ENCODE measurements at places on chromosomes 5 and 9.

DNA sequence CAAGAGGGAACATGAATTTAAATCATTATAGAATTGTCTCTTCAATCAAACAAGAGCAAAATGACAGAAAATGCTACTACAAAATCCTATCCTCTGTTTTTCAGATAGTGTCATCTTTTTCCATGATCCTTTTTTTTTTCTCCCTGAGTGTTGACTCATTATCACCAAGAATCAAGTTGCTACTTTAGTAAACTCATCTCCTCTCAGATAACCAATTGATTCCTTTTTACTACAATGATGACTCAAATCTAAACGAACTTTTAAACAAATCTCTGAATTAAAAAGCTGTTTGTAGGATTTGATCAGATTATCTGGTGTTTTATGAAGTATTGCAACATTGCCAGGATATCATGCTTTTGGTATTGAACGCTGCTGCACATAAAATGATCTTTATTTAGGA, 23.9 kb upstream of the IL7R start:
- DNase-seq, result no peak

DNA sequence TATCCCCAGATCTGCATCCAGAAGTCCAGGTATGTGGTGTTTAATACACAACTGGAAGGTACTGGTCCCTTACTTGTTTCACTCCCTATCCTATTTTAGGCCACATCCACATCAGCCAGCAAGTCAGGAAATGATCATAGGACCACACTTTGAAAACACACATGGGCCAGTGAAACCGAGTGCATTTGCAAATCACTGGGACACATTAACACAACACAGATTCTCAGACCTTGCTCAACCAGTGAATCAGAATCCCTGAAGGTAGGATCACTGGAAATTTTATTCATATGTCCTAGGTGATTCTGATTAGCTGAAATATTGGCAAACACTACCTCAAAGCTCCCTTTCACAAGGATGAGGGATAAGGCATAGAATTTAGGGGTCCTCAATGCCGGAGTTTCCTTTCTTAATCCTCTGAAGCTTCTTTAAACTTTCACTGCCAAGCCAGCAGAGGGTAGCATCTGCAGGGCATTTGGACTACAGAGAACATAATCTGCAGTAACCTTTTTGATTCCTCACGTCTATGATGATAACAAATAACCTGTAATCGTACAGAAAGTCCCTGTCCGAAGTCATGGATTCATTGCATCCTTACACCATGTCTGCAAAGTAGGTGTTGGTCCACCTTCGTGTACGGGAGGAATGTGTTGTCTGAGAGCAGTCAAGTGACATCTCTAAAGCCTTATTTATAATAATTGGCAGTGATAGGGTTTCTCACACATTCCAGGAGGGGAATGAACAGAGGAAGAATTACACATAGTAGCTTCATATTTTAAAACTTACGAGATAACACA, 11.0 kb upstream of the ABLIM3 start:
- peak; percentile 32 for DNase-seq

GRCh38 chr5:76273206-76273885, 129.7 kb upstream of the IQGAP2 start:
- DNase-seq, result no peak

DNA sequence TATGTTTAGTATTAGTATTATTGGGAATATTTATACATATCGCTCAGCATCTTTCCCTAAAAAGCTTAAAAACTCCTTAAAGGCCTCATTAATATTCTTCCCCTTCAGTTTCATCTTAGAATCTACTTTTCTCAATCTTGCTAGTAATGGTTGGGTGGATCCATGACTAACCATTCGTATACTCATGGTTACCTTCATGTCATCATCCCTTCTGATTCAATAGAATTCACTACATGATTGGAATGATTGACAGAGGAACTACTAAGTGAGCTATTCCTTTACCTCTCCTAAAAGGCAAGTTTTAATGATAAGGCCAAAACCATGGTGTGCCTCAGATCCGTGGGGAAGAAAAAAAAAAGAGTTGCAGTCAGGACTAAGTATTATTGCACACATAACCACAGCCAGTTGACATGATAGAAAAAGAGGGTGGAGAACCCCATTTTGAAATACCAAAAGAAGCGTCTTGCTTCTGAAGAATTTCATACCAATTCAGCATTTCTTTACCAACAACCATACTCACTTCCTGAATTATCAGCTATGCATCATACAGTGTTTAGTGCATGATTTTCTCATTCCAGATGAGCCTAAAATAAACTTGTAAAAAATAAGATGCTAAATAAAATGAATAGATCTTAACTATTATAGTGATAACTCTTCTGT, 624.6 kb downstream of the PDE4D start:
- DNase-seq, result no peak

DNA sequence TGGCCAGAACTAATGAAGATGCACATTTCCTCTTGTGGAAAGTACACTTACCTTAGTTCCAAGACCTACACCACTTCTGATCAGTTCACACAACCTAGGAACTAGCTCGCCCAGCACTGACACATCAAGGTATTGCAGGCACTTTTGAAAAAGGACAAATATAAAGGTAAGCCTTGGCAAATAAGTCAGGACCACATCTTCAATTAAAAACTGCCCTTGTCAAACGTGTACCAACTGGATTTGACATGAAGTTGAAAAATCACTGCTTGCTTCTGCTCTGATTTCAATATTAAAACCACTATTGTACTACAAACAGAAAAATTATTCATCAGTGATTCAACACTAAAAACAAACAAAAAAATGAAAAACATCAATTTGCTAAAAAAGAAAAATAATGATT, 45.0 kb upstream of the OR2K2 start:
- no peak for DNase-seq
